ENCODE measurements at places on chromosomes 1 and 21.
A peak's percentile ranks its signal among the peaks of the same experiment; 100 is the strongest.

GRCh38 chr21:8992731-8993174, 1528.6 kb upstream of the TPTE start:
- no peak for DNase-seq

- DNase-seq: no peak
Measured at GRCh38 chr1:93620841-93621210, 60.8 kb downstream of the BCAR3 start.

DNA sequence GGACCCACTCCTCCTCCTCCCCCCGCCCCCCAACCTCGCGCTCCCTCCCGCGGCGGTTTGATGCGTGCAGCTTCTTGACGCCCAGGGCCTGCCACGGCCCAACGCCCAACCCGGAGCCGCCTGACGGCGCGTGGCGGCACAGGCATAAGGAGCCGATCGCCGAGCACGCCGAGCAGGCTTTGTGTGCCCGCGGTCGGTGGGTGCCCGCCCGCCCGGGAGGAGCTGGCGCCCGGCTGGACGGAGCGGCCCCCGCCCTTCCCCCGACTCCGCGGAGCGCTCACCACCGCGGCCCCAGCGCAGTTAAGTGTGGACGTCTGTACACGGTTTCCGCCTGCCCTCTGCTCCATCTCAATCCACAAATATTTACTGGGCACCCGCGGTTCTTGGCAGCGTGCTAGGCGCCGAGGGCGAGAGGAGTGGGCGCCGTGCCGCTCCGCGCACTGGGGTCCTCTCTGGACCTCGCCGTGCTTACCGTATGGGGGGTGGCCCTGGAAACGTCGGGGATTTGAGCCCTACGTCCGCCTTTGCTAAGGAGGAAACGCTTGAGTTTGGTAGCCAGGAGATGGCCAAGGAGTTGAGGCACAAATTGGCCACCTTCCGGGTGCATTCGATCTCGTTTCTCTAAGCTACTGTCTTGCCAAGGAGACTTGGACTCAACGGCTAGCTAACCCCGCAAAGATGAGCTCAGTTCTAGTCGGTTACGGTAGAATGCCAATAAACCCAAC, 444 bp upstream of the HDGF start:
- DNase-seq: peak; percentile 99

GRCh38 chr1:6365047-6365446, 28.5 kb downstream of the ACOT7 start:
- no peak for DNase-seq

GRCh38 chr1:23296931-23297330, 47.2 kb downstream of the HNRNPR start:
- no peak for DNase-seq

DNA sequence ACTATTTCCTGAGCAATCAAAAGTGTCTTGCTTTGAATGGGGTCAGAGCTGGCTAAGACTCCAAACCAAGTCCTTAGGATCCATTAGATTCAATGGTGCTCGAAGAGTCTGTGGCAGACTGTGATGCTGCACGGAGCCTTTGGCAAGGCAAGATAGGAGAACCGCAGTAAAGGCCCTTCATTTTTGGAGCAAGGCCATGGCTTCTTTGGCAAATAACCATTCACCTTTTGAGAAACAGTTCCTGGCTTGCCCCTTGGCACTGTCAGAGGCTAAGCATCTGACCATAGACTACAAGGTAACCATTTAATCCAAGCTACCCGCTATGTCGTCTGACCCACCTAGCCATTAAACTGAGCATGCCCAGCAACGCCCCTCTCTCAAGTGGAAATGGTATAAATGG, 45.2 kb downstream of the EDN2 start:
- no peak for DNase-seq

- no peak for DNase-seq
Measured at GRCh38 chr1:94383966-94384408, 34.2 kb upstream of the ABCD3 start.

GRCh38 chr1:206895325-206895724, 1.9 kb upstream of the IL24 start:
- no peak for DNase-seq

DNA sequence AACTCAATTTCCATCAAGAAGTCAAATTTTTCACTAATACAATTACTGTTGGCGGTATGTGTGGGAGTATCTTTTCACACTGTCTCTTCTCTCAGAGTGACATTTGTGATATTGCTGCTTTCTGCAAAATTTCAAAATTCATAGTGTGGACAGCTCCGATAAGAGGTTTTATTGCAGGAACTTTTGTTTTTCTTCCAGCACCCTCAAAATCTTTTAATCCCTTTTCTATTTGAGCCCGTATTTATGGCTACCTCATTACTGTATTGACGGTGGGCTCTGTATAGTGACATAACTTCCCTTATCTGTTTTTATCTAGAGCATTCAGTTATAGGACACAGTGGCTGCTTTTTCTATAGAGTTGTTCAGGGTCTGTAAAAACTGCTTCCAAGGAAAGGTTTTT, 794.4 kb upstream of the TMPRSS15 start:
- no peak for DNase-seq
